T-helper 17 cell (primary cell): ENCODE measurements at places on chromosomes 6 and 20.

DNA sequence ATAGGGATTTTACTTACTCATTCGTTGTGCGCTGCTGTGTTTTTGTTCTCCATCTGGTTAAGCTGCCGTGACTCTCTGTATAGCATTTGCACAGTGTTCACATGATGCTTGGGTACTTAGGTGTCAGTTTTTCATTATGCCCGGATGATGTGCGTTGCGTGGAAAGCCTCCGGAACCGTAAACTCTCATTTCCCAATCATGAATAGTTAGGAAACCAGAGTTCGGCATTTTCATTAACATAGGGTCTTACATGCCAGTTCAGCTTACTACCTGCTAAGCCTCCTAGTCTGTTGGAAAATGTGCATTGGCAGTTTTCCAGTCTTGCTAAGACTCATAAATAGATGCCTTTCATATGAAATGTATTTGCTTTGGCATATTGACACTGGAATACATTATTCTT, 483.4 kb upstream of the FLRT3 start:
- no peaks in the 10 kb centered on the region for H3K4me1 ChIP-seq
- no peaks in the 10 kb centered on the region for H3K27me3 ChIP-seq
- no peak for DNase-seq
- H3K36me3 ChIP-seq, result no peaks in the 10 kb centered on the region

DNA sequence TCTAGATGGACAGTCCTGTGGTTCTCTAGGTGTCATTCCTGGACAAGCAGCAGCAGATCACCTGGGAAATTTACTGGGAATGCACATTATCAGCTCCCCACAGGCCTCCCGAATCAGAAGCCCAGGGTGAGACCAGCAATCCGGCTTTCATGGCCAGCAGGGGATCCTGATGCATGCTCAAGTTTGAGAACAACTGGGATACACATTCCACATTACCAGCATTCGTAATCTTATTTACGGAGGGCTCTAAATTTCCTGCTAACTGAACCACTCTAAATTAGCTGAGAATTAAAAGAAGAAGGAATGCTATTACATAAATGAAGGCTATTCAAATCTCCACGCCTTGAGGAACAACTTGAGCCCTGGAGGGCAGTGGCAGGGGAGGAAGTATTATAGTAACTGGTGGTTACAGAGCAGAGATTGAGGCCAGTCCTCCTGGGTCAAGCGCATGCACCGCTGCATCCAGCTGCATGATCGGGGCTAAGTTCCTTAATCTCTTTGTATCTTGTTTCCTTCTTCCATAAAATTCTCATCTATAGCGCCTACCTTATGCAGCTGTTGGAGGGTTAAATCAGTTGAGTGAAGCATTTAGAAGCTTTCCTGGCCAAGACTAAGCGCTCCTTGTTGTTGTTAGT, 403.7 kb downstream of the CDH26 start:
- no peak for DNase-seq
- peaks cover 2% of the 10 kb centered on the region for H3K36me3 ChIP-seq
- H3K27me3 ChIP-seq, result peaks cover 14% of the 10 kb centered on the region

DNA sequence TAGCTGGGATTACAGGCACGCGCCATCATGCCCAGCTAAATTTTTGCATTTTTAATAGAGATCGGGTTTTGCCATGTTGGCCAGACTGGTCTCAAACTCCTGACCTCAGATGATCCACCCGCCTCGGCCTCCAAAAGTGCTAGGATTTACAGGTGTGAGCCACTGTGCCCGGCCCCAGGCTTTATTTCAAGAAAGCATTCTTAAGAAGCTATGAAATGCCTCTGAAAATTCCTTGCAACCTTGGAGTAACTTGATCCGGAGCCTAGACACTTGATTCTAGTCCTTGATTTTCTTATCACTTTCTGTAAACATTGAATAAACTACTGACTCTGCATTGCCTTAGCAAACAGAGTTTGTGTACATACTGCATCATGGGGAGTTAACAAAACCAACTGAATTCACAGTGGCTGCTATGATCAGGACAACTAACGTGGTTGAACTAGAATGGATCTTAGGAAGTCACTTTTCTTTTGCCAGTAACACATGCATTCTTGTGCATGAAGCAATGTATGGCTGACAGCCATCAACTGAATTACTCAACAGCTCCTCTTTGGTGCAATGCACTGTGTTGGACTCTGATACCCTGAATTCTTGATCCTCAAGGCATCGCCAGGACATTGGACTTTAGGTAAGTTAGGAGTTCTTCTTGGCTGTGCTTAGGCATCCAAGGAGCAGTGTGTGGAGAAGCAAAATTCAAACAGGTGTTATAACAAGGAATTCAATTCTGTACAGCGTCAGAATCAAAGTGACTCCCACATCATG, 102.8 kb upstream of the TMEM170B start:
- no peak overlapping the region for H3K4me3 ChIP-seq
- H3K27me3 ChIP-seq, result no peaks in the 10 kb centered on the region
- no peak for DNase-seq
- peak overlapping the region; percentile 24 for H3K27ac ChIP-seq
- no peaks in the 10 kb centered on the region for H3K36me3 ChIP-seq

DNA sequence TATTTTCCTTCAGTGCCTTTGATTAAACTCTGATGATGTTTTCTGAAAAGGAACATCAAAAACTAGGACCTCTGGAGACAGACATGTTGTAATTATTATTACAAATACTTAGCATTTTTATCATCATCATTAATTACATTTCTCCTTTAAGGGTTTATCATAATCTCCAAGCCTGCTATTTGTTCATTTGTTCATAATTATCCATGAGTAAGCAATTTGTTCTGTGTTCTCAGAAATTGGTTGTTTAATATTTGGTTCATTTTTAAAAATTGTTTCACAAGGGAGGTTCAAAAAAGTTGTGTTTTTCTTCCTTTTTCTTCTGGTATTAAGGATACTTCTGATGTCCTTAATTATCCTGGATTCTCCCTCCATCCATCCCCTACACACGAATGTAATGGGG, 850.2 kb upstream of the FLRT3 start:
- no peak overlapping the region for H3K27ac ChIP-seq
- DNase-seq, result no peak
- no peaks in the 10 kb centered on the region for H3K27me3 ChIP-seq

DNA sequence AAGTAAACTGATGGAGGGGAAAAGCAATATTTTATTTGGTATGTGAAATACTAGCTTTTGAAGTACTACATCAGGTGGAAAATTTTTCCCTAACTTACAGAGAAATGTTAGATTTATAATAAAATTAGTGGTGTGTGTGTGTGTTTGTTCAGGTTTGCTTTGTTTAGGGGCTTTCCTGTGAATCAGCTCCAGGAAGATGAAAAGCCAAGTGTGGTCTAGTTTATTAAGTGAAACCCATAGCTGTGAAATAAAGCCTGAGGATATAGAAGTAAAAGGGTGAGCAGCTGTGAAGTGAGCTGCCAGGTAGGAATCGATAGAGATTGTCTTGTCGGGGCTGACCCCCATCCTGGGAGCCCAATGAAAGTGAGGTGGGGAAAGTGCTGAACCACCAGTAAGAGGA, 347.6 kb upstream of the IMPG1 start:
- no peak for DNase-seq
- H3K4me1 ChIP-seq, result no peaks in the 10 kb centered on the region
- no peak overlapping the region for H3K27ac ChIP-seq

- no peaks in the 10 kb centered on the region for H3K36me3 ChIP-seq
- peaks cover 22% of the 10 kb centered on the region for H3K27me3 ChIP-seq
- no peak overlapping the region for H3K27ac ChIP-seq
Observed at GRCh38 chr6:169184419-169184818, 69.2 kb downstream of the THBS2 start.

- DNase-seq, result peak; percentile 65
- H3K27ac ChIP-seq, result peak overlapping the region; percentile 97
- H3K36me3 ChIP-seq, result peaks cover 2% of the 10 kb centered on the region
- peaks cover 26% of the 10 kb centered on the region for H3K4me1 ChIP-seq
Observed at GRCh38 chr6:26055719-26056582, 31.3 kb upstream of the HFE start.

DNA sequence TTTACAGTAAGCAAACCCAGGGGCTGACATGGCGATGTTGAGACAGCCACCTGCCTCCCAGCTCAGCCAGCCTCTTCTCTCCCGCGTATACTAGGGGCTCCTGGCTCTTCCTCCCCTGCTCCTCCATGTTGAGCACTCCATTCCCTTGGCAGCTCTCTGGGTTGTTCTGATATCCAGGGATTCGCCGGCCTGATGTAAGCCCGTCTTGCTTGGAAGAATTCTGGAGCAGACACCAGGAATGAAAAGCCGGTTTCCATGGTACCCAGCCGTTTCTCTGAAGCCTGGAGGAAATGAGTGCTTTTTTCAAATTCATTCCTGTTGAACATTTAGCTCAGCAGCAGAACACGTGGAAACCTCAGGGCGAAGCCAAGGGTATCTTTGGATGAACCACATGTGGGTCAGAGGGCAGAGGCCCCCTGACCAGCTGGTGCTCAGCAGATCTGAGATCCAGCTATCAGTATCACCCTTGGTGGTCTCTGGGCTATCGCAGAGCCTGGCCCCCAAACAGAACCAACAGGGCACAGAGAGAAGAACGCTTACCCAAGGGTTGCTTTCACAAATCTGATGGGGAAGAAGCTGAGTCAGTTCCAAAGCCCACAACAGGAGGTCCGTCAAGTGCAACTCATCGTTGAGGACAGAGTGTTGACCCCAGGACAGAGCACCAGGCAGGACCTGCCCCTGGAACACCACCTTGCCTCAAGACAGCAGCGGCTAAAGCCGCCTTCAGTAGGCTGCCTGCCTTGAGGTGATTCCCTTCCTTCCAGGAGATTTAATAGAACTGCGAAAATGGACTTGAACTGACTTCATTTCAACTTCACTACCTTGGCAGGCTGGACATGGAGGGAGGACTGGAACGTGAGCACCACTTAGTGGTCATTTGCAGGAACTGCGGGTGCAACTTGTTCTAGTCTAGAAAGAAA, 96.1 kb upstream of the RIN2 start:
- H3K27ac ChIP-seq, result no peak overlapping the region
- no peak for DNase-seq
- H3K4me1 ChIP-seq, result peaks cover 2% of the 10 kb centered on the region
- H3K36me3 ChIP-seq, result no peaks in the 10 kb centered on the region

GRCh38 chr20:21521596-21522480, 8.0 kb upstream of the NKX2-2 start:
- peak overlapping the region; percentile 82 for H3K4me3 ChIP-seq
- no peak for DNase-seq
- H3K27ac ChIP-seq, result peak overlapping the region; percentile 86
- H3K36me3 ChIP-seq, result peaks cover 12% of the 10 kb centered on the region
- H3K27me3 ChIP-seq, result peaks cover 87% of the 10 kb centered on the region
- peaks cover 21% of the 10 kb centered on the region for H3K4me1 ChIP-seq

GRCh38 chr20:53077373-53078205, 105.4 kb downstream of the TSHZ2 start:
- no peak overlapping the region for H3K4me3 ChIP-seq
- no peak for DNase-seq
- H3K4me1 ChIP-seq, result peaks cover 10% of the 10 kb centered on the region
- H3K36me3 ChIP-seq, result peaks cover 3% of the 10 kb centered on the region
- H3K27ac ChIP-seq, result no peak overlapping the region
- no peaks in the 10 kb centered on the region for H3K27me3 ChIP-seq

- H3K36me3 ChIP-seq, result no peaks in the 10 kb centered on the region
- no peaks in the 10 kb centered on the region for H3K27me3 ChIP-seq
- no peak overlapping the region for H3K27ac ChIP-seq
Observed at GRCh38 chr20:41318271-41318649, 729 bp upstream of the ZHX3 start.

GRCh38 chr20:15951658-15952057, 621.6 kb downstream of the KIF16B start:
- no peak overlapping the region for H3K4me3 ChIP-seq
- no peaks in the 10 kb centered on the region for H3K4me1 ChIP-seq
- no peaks in the 10 kb centered on the region for H3K27me3 ChIP-seq

DNA sequence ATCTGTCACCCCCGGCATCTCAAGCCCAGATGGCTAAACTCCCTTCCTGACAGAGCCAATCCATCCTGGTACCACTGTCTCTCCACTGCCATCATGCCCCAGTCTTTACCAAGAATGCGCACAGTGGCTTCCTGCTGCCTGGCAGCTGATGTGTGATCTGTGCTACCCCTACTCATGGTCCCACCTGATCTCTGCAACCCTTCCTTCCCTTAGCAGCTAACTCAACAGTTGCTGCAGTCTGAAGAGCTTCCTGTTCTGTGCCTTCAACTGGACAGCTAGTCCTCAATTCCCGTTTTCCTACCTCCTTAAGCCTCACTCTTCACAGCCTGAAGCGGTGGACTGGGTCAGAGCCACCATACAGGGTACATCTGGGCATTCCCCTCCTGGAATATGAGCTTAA, 7.6 kb upstream of the FAM83C start:
- no peak overlapping the region for H3K27ac ChIP-seq
- peaks cover 13% of the 10 kb centered on the region for H3K27me3 ChIP-seq
- H3K4me1 ChIP-seq, result peaks cover 10% of the 10 kb centered on the region
- DNase-seq, result no peak

GRCh38 chr20:41476013-41476441, 109.4 kb upstream of the EMILIN3 start:
- no peak overlapping the region for H3K27ac ChIP-seq
- DNase-seq, result no peak
- H3K36me3 ChIP-seq, result peaks cover 19% of the 10 kb centered on the region
- H3K27me3 ChIP-seq, result no peaks in the 10 kb centered on the region
- H3K4me3 ChIP-seq, result no peak overlapping the region
- peaks cover 19% of the 10 kb centered on the region for H3K4me1 ChIP-seq

GRCh38 chr6:102114402-102114801, 720.9 kb downstream of the GRIK2 start:
- no peak overlapping the region for H3K27ac ChIP-seq
- no peak for DNase-seq
- H3K4me1 ChIP-seq, result no peaks in the 10 kb centered on the region
- no peaks in the 10 kb centered on the region for H3K27me3 ChIP-seq

DNA sequence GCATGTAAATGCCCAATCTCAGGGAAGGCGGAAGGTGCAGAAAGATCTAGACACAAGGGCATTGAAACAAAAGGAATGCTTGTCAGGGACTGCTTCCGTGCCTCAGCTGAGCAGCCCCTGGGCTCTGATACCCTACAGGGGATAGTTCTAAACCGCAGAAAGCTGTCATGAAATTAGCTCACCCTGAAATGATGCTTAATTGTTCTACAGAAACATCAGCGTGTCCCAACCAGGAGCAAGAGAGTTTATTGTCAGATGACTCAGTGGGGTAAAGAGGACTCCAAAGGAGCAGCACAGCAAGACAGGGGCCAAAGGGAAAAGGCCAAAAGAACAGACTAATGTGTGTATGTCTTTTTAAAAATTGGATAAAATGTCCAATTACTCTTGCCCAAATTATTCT, 258.4 kb upstream of the JARID2 start:
- peaks cover 2% of the 10 kb centered on the region for H3K36me3 ChIP-seq
- H3K27ac ChIP-seq, result no peak overlapping the region
- H3K4me3 ChIP-seq, result no peak overlapping the region
- H3K27me3 ChIP-seq, result peaks cover 37% of the 10 kb centered on the region
- no peak for DNase-seq

DNA sequence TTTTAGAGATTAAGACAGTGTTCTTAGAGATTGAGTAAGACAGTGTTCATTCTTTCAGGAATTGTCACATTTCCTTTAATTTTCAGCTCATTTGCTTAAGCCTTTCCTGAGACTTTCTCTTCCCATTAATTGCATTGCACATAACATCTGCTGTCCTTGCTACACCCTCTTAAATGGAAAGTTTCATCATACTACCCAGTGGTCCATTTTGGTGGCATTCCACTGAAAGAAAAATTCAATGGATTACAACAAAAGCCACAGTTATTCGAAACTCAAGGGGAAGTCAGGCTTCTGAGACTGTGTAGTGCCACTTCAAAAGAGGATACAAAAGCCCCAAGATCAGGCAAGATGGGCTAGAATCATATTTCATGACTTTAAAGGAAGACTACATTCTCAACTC, 64.0 kb downstream of the RSPO3 start:
- no peak overlapping the region for H3K4me3 ChIP-seq
- no peaks in the 10 kb centered on the region for H3K36me3 ChIP-seq
- H3K4me1 ChIP-seq, result peaks cover 3% of the 10 kb centered on the region
- no peak for DNase-seq
